ENCODE measurements at places on chromosomes 1 and 21.

DNA sequence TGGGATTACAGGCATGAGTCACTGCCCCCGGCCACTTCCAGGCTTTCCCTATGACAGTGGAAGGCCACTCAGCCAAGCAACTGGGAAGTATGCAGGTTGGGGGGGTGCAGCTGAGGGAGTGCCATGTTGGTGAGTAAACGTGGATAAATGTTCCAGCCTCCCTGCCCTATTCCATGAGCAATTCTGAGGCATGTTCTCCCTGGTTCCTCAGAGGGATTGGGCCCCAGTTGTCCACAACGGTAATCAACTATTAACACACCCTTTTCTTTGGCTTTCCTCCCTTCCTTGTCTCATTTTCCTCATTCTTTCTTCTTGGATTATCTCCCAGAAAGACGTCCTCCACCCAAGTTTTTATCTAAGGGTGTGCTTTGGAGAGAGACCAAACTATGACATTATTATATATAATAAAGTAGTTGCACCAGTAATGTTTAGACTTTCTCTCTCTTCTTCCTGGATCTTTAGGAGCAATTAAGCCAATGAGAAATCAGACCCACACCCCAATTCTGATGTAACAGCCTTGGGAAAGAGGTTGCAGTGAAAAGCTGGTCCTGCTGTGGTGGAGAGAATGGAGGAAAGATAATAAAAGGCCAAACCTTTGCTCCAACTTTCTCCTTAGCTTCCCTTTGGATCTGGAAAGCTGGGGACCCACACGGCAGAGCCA is 6.8 kb upstream of the SLAMF9 start:
- DNase-seq = no peak

DNA sequence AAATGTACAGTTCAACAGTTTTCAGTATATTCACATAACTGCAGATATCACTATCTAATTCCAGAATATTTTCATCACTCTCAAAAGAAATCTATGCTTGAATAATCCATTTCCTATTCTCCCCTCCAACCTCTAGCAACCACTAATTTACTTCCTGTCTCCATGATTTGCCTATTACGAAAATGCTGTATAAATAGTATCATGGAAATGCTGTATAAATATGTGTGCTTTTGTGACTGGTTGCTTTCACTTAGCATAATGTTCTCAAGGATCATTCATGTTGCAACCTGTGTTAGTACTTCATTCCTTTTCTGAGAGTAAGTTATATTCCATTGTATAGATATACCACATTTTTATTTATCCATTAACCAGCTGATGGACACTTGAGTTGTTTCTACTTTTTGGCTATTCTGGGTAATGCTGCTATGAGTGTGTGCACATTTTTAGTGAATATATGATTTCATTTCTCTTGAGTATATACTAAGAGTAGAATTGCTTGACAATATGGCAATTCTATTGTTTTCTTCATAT is 115.6 kb downstream of the TNFSF18 start:
- no peak for DNase-seq

DNA sequence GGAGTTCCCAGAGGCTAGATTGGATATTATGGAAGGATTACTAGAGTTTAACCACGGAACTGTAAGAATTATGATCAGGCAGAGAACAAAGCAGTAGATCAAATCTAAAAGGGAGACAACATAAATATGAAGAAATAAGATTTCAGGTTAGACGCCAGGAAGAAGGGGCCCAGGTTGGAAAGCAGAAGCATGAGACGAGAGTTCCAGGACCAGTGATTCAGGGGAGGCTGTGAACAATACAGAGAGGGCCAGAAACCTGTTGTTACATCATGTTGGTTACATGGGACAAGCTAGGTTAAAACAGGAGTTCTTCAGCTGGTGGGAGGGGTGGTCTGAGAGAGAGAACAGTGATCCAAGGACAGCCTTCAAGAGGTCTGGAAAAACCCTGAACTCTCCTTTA is 128.4 kb upstream of the MROH9 start:
- no peak for DNase-seq

DNA sequence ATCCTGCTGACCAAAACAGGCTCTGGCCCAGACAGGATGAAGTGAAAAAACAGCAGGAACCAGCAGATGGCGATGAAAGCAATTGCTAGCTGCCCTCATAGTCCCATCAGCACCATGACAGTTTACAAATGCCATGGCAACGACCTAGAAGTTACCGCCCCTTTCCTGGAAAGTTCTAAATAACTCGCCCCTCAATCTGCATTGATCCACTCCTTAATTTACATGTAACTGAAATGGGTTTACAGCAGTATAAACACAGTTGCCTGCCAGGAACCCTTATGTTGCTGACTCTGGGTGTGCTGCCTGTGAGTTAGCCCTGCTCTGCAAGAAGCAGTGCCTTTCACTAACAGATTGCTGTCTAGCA is 65.5 kb upstream of the CR1L start:
- DNase-seq = no peak

DNA sequence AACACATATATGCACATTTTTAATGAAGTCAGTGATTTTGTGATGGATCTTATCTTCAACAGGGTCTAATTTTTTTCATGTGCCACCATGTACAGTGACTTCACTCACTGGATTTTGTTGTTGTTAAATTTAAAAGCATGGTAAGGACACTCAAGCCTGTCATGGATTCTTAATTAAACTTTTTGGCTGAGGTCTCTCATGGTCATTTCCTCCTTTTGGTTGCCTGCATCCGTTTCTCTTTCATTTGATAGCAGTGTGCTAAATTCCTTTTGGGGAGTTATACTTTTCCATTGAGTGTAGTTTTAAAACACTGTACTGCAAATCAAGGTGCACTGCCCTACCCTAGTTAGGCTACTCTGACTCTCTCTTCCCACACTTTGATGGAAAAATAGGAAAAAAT is 13.2 kb upstream of the CRB1 start:
- DNase-seq = no peak

GRCh38 chr21:25456672-25457071 is 150.6 kb downstream of the MRPL39 start:
- no peak for DNase-seq

All from stimulated activated CD4-positive, alpha-beta T cell treated with anti-CD3 and anti-CD28 coated beads, Interleukin-1b, Interleukin-23, amount 100 ng/mL, for 1 hour (primary cell).